Astrocyte of the spinal cord (primary cell): ENCODE measurements at places on chromosomes 4 and X.
A peak's percentile ranks its signal among the peaks of the same experiment; 100 is the strongest.

GRCh38 chrX:113644426-113644825 lies 803.8 kb upstream of the AMOT start:
- DNase-seq, result peak; percentile 37

- DNase-seq, result no peak
Measured at GRCh38 chr4:123110685-123111084, 188.3 kb upstream of the NUDT6 start.

DNA sequence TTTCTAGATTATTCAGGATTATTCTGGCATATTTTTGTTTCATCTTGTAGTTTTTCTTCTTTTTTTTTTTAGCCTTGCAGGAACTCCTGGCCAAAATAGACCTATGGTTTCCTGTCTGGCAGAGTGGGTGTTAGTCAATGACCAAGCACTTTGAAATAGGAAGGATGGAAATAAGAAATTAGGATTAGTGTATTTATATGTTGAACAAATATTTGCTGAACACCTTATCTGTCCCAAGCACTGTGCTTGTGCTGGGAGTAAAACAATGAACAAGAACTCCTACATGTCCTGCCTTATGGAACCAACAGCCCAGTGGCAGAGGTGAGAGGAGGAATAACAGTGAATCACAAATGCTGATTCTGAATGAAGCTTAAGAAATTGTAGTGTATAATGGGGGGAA lies 4.5 kb downstream of the MMRN1 start:
- no peak for DNase-seq

GRCh38 chr4:137676357-137676998 lies 144.2 kb upstream of the PCDH18 start:
- no peak for DNase-seq

DNA sequence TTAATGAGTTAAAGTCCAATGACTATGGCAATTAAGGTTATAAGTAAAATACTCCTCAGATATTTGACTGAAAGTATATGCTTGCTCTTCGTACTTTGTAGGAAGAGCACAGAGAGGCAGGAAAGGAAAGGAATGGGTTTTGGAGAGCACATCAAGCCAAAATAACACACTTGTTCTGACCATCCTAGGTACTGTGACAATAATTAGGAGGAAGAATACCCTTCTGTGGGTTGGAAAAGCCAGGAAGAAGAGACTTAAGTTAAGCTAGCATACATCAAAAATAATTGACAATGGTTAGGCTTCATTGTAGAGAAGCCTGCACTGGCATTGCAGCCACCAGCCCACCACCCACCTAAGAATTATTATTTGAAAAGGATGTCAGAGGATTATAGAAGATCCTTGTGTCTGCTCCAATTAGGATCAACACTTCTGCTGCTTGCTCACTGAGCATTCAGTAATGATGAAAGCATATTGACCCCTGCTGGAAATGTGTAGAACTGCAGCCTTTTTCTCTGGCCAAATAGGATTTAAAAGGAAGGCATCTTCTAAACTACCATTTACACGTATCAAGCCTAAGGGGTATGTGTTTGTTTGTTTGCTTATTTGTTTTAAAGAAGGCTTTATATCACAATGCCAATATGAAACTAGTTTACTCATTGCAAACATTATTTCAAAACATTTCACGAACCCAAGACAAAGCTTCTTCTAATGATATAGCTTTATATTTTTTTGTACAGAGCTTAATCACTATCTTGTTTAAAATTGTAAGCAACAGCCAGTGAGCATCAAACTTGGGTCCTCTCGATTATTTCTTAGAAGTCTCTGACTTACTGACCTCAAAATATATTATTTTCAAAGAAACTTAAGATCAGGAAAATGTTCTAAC lies 286.2 kb upstream of the TET2 start:
- peak; percentile 84 for DNase-seq

GRCh38 chr4:39279416-39279815 lies 86.7 kb downstream of the RFC1 start:
- DNase-seq, result no peak

DNA sequence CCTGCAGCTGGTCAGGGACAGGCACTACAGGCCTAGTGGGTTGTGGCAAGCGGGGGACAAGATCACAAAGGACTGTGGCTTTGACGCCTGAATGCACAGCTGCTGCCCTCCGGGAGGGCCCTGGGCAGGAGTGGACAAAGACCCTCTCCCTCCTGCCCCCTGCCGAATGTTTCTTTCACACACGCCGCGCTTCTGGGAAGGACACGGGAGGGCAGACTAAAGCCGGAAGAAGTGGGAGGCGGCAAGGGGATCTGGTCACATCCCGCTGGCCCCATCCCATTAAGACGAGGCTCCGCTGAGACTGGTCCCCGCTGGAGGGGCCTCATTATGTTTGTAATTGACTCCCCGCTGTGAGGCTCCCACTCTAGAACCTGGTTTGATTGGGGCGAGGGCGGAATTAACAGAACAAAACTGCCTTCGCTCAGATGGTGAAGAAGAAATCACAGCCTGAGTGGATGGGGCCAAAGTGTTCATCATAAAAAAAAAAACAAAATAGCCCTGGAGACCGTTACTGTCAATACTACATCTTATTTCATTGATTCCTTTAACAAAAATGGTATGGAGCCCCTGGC lies 37.8 kb upstream of the PSAPL1 start:
- DNase-seq, result no peak

DNA sequence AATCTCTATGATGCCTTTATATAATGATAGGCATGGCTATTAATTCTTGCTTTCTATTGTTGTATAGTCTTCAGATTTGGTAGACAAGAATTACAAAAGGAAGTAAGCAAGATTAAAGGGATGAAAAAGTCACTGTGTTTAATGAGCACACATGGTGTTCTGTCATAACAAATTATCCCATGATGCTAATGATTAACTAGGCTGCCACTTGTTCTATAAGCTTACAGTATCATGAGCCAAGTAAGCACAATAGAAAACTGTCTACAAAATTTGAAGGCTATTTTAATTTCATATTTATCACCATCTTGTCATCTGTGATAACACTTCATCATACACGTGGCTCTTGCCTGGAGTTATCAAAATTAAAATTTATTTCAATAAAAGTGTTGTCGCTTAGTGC lies 466.7 kb downstream of the GASK1B start:
- DNase-seq, result no peak

DNA sequence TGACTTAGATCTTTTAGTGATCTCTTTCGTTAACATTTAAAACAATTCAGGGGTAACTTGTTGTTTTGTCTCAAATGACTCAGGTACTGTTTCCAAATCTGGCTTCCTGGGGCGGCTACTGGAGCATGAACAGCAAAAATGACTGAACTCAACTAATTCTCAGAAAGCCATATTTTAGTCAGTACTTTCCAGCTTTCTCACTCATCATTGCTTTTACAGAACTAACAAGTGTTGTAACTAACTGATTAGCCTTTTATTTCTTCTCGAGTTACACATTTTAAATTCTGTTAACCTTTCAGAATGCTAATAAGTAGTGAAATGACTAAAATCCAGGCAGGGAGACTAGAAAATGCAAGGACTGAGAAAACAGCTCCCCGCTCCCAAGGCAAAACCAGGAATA lies 55.3 kb downstream of the JADE3 start:
- DNase-seq, result no peak

DNA sequence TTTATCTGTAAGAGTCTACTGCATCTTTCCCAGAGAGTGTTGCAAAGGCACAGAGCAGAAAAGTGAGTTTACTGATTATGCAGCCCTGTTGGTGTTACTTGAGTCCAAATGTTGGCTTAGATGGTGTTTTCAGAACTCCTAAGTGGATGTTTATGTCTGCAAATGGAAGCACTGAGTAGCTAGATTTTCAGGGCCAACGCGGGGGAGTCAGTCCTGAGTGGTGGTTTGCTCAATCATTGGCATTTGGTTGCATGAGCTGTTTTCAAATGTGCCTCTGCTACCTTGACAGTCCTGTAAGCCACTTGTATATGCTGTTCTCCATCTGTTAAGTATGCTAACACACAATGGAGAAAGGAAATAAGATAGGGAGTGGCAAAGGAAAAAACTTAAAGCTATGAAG lies 45.4 kb downstream of the MAMLD1 start:
- DNase-seq, result no peak

DNA sequence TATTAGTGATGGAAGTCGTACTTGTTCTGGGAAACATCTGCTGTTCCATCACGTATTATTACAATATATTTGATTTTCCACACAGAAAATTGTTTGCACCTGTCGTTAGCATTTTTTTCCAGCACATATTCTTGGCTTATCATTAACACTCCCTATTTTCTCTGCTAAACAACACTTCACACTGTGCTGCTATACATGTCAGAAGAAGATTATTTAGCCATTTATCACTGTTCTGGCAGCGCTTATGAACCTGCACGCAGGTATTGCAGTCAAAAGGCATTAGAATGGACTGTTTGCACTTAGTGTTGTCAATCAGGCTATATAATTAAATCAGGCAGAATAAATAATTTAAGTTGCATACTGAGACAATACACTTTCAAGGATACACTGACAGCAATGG lies 218.6 kb downstream of the CHM start:
- DNase-seq, result no peak

GRCh38 chrX:44997888-44998287 lies 124.9 kb downstream of the KDM6A start:
- no peak for DNase-seq

DNA sequence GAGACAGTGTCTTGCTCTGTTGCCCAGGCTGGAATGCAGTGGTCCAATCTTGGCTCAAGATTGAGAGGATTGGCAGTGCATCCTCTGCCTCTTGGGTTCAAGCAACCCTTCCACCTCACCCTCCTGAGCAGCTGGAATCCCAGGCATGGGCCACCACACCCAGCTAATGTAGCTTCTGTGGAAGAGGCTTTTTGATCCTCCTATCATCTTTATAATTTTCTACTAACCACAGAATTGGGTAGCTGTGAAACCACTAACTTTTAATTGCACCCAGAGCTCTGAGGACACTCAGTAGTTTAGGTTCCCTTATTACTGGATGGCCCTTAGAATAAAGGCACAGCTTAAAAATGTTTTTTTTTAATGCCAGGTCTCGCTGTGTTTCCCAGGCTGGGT lies 8.9 kb upstream of the AGA start:
- no peak for DNase-seq

DNA sequence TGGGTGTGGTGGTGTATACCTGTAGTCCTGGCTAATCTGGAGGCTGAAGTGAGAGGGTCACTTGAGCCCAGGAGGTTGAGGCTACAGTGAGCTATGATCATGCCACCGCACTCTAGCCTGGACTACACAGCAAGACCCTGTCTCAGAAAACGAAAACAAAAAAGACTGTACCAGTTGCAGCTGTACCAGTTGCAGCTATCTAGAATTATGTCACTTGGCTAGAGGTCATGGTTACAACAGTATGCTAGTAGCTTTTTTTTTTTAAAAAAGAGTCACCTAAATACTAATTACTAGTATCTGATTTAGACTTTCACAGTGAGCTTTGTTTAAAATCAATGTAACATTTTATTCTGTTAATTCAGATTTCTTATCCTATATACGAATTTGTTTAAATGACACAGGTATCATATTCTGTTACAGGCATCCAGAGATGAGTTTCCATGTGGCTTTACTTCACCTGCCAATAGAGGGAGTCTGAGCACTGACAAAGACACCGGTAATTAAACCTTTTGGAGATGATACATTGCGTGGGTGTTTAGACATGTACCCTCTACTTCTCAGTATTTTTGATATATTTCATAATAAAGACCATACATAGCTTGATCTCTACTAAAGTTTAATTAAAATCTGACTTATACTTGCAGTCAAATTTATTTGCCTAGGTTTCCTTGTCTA lies 100.2 kb upstream of the IL13RA1 start:
- no peak for DNase-seq

DNA sequence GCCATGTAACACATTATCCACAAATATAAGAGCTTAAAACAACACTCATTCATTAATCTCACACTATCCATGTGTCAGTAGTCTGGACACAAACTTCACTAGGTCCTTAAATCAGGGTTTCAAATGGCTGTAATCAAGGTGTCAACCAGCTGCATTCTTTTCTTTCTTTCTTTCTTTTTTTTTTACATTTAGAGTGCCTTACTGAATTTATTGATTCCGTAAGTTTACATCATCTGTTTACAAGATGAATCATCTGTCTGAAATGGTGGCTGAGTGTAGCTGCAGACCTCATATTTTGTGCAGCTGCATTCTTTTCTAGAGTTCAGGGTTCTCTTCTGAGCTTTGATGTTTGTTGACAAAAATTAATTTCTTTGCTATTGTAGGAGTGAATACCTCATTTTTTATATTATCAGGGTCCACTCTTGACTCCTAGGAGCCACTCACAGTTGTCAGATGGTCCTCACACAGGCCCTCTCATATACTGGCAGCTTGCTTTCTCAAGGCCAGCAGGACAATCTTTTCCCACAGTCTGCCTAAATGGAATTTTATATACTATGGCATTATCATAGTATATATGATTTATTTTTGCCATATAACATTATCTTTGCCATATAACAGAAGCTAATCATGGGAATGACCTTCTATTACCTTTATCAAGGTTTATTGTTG lies 37.8 kb downstream of the SPOCK3 start:
- DNase-seq, result peak; percentile 54

- no peak for DNase-seq
Measured at GRCh38 chrX:137792214-137792613, 226.3 kb downstream of the ZIC3 start.

DNA sequence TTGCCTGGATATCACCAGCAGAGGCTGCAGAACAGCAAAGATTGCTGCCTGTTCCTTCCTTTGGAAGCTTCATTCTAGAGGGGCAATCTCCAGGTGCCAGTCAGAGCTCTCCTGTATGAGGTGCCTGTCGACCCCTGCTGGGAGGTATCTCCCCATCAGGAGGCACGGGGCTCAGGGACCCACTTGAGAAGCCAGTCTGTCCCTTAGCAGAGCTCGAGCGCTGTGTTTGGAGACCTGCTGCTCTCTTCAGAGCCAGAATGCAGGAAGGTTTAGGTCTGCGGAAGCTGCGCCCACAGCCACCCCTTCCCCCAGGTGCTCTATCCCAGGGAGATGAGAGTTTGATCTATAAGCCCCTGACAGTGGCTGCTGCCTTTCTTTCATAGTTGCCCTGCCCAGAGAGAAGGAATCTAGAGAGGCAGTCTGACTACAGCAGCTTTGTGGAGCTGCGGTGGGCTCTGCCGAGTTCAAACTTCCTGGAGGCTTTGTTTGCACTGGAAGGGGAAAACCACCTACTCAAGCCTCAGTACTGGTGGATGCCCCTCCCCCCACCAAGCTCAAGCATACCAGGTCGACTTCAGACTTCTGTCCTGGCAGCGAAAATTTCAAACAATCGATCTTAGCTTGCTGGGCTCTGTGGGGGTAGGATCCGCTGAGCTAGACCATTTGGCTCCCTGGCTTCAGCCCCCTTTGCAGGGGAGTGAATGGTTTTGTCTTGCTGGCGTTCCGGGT lies 57.9 kb downstream of the DKK2 start:
- no peak for DNase-seq

- DNase-seq, result no peak
Measured at GRCh38 chr4:168761066-168761465, 249.0 kb downstream of the CBR4 start.

DNA sequence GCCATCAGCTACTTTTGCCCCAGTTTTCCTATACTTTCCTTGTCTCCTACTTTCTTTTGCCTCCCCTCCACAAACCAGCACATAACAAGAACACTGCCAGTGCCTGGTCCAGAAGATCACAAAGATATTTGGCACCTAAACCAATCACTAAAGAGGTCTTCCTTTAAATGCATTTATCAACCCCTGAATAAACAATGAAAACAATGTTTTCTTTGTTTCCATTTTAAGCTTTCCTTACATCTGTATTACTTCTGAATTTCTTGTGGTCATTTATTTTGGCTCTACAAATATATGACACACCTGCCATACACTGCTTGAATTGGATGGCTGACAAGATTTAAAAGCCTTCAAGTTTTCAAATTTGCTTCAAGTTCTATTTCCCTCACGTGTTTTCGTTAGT lies 43.9 kb downstream of the MBNL3 start:
- no peak for DNase-seq

GRCh38 chr4:86401826-86402225 lies 42.0 kb upstream of the MAPK10 start:
- no peak for DNase-seq
